ENCODE measurements at places on chromosomes 5 and 9.
A peak's percentile ranks its signal among the peaks of the same experiment; 100 is the strongest.

GRCh38 chr9:75941577-75942311 is 51.3 kb downstream of the PCSK5 start:
- DNase-seq, result no peak

- no peak for DNase-seq
Measured at GRCh38 chr5:120365656-120366446, 98.2 kb upstream of the PRR16 start.

DNA sequence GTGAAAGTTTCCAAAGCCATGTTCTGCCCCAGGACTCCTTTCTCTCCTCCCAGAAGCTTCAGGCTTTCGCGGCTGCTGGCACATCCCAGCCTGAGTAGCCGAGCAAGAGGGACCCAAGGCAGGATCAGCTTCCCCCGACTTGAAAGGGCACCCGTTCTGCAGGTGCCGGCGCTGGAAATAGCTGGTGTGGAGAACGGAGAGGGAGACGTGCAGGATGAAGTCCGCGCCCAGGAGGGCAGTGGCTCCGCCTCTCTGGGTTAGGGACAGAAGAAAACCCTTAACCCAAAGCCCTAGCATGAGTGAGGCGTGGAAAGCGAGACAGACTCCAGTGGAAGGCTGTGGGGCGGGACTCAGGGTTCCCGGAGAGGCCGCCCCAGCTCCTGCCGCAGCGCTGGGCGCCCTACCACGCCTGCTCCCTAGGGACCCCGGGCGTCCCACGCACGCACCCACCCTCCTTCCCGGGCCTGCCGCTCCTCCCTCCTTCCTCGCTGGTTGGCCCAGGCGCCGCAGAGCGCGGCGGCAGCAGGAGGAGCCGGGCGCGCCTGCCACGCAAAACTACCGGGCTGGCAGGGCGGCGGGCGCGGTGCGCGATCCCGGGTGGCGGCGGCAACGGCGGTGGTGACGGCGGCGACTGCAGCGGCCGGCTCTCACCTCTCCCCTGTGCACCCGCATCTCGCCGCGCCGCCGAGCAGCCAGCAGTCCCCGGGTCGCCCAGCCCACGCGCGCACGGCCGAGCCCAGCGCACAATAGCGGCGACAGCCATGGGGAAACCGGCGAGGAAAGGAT is at the start of gene SLC1A1:
SLC1A1 (plus strand) TSS at position 550 of the 786 bp plus-strand sequence; CDS start at position 762, 212 bp downstream.
- DNase-seq, result no peak

DNA sequence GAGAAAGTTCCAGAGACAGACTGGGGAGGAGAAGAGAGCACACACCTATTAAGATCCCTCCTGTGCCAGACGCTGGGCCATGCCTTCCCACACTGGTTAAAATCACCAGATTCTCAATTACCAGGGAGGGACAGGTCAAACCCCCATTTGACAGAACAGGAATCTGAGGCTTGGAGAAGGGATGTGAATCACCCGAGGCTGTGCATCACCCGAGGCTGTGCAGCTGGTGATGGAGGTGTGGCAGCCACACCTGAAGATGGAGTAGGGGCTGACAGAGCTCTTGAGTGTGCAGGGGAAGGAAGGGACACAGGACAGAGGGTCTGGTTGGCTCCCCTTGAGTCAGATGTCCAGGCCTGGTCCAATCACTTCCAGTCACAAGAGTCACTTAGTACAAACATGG is 70.6 kb downstream of the LMX1B start:
- DNase-seq, result no peak

DNA sequence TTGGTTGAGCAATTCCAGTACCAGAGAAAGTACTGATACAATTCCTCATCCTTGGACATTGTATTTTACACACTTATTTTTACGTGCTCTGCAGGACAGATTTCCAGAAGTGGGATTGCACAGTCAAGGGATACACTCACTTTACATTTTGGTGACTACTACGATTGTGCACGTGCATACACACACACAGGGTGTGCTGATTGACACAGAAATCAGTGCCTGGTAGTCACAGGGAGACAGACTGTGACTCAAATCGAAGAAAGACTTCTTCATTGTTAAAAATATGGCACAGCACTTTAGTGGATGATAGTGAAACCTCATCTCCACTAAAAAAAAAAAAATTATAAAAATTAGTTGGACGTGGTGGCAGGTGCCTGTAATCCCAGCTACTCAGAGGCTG is 1.5 kb downstream of the GARIN3 start:
- DNase-seq, result no peak

- no peak for DNase-seq
Measured at GRCh38 chr5:79263290-79263689, 27.4 kb downstream of the JMY start.

- peak; percentile 88 for DNase-seq
Measured at GRCh38 chr9:36765468-36766341, 193.0 kb downstream of the MELK start.

DNA sequence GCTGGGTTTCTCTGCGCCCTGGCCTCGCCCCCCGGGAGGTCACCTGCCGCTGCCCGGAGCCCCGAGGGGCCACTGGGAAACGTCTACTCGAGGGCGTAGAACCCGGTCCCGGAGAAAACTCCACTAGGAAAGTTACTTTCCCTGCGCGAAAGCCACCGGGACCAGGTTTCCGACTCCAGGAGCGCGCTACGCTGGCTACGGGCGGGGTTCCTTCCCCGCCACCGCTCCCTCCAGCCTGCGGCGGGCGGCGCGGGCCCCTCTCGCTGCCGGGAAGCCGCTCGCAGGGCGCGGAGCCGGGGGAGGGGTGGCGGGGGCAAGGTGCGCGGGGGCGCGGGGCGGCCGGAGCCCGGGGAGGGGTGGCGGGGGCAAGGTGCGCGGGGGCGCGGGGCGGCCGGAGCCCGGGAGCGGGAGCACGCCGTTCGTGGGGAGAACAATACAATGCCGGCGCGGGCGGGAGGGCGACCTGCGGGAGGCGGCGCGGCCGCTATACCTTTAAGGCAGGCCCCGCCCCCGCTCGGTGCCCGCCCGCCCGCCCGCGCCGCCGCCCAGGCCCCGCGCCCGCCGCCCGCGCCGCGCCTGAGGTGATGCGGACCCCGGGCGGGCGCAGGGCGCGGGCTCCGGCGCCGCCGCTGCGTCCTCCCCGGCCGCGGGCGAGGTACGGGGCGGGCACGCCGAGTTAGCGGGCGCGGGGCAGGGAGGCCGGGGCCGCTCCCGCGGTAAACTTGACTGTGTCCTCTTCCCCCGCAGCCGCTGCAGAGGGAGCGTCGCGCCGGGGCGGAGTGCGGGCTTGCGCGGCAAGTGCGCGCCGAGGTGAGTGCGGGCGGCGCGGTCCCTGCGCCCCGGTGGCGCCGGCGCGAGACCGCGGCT is 278.1 kb downstream of the AOPEP start:
- DNase-seq, result no peak

- DNase-seq, result no peak
Measured at GRCh38 chr5:40914835-40915234, 5.5 kb downstream of the C7 start.

- DNase-seq, result no peak
Measured at GRCh38 chr9:23665635-23666034, 160.4 kb downstream of the ELAVL2 start.

- DNase-seq, result no peak
Measured at GRCh38 chr9:70577671-70578070, 163.2 kb upstream of the KLF9 start.

GRCh38 chr9:126347911-126348760 is 21.5 kb downstream of the MVB12B start:
- DNase-seq, result no peak
